Trophoblast cell (in vitro differentiated cells and primary cell): ENCODE measurements at places on chromosomes 5 and 9.

- no peak for DNase-seq
These were observed 361.9 kb downstream of the ARHGEF28 start for GRCh38 chr5:73987915-73988314.

- no peak for DNase-seq
These were observed 146.9 kb upstream of the TLX3 start for GRCh38 chr5:171162165-171162564.

GRCh38 chr5:88130211-88130815 is 138.3 kb downstream of the TMEM161B start:
- DNase-seq, result no peak

DNA sequence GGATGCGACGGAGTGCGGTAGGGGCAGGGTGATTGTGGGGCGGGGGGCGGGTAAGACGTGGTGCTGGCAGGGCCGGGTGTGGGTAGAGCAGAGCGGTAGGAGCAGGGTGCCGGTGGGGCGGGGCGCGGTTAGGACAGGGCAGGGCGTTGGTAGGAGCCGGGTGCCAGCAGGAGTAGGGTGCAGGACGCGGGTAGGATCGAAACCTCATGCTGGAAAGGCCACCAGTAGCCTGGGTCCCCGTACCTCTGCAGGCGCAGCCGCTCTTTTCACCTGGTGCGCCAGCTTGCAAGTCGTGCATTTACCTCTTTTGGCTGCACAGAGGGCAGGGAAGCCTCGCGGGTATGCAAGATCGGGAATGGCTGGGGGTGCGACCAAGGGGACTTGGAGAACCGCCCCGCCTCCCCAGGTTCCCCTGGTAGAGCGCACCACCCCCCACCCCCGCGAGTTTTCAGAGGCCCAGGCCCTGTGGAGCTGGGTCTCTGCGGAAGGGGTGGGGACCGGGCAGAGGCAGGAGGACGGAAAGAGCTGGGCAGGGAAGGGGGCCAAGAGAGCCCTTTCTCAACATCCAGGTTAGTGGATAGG is 104.8 kb upstream of the SIMC1 start:
- DNase-seq, result no peak

GRCh38 chr5:135106136-135106535 is 72.1 kb upstream of the PITX1 start:
- DNase-seq, result no peak

- no peak for DNase-seq
These were observed 49.4 kb downstream of the SLIT3 start for GRCh38 chr5:169251333-169252084.

DNA sequence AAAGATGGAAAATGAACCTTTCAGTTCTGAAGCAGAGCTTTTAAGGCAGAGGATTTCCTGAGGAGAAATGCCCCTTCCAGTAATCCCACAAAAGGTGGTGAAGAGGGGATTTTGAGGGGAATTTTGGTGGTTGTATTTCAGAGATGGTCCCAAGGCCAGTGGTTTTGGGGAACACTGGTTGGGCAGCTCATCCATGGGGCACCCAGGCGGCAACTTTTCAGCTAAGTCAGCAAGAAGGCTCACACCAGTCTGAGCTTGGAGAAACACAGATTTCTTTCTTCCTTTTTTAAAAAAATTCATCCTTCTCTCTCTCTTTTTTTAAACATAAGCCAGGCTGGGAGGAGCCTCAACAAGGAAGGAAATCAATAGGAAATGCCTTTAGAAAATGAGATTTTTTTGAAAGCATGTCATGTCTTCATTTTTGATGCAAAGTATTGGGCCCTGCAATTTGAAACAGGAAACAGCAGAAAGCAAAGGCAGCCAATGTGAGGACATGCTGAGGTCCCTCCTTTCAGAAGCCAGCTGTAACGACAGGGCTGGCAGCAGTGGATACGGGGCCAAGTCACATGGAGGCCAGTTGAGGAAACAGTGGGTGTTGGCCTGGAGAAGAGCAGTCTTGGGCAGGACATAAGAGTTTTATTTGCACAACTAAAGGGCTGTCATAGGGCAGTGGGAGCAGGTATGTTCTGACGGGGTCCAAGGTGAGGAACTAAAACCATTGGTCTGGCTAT is 155.3 kb upstream of the KLF4 start:
- DNase-seq, result no peak

DNA sequence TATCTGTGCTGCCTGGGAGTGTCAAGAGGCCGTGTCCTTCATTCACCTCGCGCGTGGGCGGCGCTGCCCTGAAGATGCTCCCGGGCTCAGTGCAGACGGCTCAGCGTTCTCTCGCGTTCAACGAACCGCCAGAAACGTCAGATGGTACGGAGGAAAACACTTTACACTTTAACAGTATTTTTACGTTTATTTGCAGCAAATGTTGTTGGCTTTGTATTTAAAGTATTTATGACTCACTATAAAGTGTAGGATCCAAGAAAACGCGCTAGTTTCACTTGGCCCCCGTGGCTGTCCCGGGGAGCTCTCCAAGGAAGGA is 544 bp upstream of the ERCC6L2 start:
- DNase-seq, result peak; percentile 54

DNA sequence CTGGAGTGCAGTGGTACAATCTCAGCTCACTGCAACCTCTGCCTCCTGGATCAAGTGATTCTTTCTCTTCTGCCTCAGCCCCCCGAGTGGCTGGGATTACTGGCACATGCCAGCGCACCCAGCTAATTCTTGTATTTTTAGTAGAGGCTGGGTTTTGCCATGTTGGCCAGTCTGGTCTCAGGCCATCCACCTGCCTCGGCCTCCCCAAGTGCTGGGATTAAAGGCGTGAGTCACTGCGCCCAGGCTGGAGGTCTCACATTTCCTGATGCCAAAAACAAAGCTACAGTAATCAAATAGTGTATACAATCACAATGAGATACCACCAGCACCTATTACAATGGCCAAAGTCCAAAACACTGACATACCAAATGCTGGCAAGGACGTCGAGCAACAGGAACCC is 51.1 kb downstream of the TTLL11 start:
- DNase-seq, result no peak

DNA sequence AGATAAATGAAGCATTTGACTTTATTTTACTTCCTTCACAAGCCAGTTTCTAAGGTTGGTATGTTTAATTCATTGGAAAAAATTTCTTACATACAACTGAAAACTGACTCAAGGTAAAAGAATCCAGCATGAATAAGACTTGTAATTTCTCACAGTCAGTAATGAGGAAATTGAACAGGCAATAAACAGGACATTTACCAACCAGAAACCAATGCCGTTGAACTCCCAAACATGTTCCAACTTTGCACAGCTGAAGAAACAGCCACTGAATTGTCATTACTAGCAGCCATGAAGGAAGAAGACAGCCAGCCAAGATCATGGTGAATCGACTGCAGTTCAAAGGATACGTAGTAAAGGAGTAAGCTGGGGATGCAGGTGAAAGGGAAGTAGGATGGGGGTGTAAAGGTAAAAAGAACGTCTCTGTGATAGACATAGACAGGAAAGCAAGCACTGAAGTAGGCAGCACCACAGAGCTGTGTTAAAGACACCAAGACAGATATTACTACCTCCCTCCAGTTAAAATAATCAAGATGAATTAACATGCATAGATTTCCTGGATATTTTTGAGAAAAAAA is 21.3 kb upstream of the SLC12A2 start:
- DNase-seq, result no peak

DNA sequence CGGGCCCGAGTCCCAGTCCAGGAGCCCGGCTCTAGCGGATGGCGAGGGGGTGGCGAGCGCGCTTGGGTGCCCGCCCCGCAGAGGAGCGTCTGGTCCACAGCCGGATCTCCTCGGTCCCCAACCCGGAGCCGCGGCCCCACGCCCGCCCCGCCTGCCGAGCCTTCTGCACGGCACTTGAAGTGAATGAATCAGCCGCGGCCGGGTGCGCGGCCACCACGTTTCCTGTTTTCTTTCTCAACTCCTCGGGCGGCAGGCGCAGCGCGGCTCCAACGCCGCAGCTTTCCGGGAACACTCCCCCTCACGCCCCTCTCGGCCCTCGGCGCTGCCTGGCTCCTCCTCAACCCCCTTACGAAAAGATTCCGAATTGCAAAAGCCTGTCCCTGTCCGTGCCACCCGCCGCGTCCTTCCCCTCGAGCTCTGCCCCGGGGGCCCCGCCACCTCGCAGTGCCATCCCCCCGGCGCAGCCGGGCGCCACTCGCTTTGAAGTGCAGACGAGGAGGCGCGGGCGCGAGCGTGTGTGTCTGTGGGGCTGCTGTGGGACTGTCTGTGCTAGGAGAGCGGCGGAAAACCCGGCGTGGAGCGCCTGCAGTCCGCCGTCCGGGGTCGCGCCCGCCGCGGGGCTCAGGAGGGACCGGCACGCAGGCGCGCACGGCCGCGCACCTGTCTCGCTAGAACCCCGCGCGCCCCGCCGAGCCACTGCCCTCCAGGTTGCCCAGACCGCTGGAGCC is 456.6 kb downstream of the RAB3C start:
- peak; percentile 65 for DNase-seq

- no peak for DNase-seq
These were observed 71.3 kb upstream of the FTMT start for GRCh38 chr5:121780406-121780805.

DNA sequence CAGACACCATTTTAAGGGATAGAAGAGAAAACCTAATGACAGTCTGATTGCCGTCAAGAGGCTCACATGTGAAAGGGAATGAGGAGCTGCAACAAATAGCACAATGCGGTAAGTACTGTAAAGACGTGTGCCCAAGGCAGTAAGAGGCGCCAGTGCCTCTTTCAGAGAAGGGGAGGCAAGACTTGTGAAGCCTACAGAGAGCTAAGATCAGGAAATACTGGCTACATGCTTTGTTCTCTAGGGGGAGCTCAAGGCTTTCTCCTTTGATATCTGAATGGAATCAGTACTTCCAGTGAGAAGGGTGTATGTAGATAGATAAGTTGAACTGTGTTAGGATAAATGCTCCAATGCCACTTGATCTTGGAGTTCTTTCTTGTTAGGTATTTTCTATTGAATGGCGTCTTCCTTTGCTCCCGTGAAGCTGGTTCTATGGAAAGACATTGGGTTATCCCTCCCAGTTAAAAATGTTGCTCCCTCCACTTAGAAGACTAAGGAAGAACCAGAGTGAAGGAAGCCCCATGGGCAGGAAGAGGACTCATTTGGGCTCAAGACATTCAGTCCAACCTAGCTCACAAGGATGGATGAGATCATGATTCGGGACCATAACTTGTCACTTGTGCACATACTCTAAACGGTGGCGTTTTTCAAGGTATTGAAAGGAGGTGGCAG is 23.5 kb upstream of the ALDOB start:
- peak; percentile 68 for DNase-seq

GRCh38 chr5:5629607-5629978 is 207.1 kb downstream of the ICE1 start:
- DNase-seq, result no peak

DNA sequence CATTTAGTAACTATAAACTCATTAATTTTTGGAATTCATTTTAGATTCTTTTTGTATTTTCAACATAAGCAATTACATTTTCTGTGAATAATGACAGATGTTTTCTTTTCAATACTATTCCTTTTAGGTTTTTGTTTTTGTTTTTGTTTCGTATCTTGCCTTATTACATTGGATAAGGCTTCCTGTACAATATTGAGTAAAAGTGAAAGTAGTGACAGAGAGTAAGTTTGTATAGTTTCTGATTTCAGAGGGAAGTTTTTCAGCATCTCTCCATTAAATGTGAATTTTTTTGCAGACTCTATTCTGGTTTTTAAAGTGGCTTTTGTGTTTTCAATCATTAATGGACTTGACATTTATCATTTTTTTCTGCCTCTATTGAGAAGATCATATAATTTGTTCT is 12.8 kb upstream of the CAMK4 start:
- no peak for DNase-seq

DNA sequence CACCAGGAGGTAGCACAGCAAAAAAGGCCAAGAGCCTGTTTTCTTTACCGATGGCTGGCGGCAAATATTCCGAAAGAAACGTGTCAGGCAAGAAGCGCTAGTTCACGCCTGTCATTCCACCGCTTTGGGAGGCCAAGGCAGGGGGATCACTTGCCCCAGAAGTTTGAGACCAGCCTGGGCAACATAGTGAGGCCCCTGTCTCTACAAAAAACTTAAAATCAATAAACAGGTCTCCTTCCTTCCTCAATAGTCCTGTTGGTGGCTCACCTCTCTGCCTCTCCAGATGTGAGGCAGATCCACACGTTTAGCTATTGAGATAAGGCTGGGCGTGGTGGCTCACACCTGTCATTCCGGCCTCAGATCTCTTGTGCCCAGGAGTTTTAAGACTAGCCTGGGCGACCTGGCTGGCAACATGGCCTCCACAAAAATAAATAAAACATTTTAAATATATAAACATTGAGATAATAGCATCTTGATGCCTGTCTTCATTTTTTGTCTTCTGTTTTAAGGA is 1.3 kb upstream of the TMEM250 start:
- DNase-seq, result peak; percentile 41

DNA sequence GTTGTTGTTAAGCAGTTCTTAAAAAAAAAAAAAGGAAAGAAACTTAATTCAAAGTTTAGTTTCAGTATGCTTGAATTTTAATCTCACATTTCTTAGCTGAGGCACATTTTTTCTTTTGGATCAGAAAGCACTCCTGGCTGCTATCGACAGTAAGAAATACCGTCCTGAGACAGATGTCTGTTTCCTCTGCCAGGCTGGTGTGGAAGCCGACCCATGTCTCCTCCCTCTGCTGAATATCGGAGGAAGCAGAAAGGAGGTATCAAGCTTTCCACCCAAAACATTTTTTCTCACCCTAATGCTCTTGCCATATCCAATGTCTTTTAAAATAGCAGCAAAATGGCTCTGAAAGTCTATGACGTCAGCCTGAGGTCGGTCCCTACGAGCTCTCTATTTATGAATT is 208.1 kb downstream of the TLE4 start:
- no peak for DNase-seq

DNA sequence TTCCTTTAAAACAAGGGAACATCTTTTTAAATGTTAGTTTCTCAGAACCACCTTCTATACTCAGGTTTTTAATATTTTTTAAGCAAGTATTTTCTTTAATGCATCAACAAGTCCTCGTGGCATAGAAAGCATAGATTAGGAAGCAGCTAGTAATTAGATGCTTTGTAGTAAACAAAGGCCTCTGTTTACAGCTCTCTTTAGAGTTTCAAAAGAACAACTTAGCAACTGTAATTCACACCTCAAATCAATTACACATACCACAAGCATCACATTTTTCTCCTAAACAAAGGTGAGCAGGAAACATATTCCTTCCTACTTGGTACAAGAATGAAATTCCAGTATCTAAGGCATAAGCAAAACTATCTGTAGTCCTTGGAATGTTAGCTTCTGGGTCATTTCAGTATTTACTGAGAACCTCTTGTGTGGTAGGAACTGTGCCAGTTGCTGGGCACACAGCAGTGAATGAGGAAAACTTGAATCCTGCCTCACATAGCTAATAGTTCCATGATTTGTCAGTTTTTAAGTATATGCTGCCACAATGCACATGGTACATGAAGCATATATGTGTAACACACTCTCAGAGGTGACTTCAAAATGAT is 249.1 kb downstream of the CEMIP2 start:
- no peak for DNase-seq
